ENCODE measurements at places on chromosomes 2 and 18.

DNA sequence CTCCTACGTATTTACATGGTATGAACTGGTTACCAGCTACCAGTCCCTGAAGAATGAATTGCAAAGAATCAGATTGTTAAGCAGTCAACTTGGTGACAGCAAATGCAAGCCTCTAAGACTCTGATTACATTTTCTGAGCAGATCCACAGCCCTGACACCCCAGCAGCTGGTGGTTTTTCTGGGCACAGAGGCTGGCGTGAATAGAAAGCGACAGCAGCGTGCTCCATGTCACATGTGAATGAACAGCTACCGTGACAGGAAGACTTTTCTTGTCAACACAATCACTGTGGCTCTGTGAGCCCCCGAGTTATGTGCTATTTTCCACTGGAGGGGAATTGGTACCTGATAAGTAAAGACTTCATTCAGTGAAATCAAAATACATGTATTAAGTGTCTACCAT is 93.2 kb upstream of the CBLN2 start:
- DNase-seq, result no peak

- DNase-seq, result no peak
These were observed 81.2 kb downstream of the NEDD4L start for GRCh38 chr18:58125183-58125582.

GRCh38 chr2:105796791-105797190 is 52.1 kb downstream of the NCK2 start:
- DNase-seq, result no peak

DNA sequence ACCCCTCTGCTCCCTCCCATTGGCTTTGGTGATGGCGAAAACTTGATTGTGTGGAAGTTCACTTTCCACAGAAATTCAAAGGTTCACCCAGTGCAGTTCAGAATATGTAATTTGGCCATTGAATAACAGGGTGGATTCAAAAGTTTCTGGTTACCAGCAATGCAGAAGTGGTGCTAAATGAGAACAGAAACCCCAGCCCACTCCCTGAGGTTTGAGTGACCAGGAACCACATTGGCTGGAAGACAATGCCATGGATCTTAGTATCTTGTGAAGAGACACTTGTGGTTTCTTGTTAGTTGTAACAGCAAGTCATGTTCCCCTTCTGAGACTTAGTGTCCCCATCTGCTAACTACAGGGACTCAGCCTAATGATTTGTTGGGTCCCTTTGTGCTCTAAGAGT is 49.8 kb downstream of the QPCT start:
- DNase-seq, result no peak

- DNase-seq, result no peak
These were observed 23.3 kb upstream of the MC5R start for GRCh38 chr18:13800505-13801259.

GRCh38 chr2:219398721-219399363 is 11.1 kb upstream of the DNPEP start:
- DNase-seq, result no peak

GRCh38 chr2:220687231-220687843 is 884.8 kb downstream of the EPHA4 start:
- peak; percentile 31 for DNase-seq

- DNase-seq, result no peak
These were observed 84.4 kb downstream of the TGOLN2 start for GRCh38 chr2:85243101-85244072.

DNA sequence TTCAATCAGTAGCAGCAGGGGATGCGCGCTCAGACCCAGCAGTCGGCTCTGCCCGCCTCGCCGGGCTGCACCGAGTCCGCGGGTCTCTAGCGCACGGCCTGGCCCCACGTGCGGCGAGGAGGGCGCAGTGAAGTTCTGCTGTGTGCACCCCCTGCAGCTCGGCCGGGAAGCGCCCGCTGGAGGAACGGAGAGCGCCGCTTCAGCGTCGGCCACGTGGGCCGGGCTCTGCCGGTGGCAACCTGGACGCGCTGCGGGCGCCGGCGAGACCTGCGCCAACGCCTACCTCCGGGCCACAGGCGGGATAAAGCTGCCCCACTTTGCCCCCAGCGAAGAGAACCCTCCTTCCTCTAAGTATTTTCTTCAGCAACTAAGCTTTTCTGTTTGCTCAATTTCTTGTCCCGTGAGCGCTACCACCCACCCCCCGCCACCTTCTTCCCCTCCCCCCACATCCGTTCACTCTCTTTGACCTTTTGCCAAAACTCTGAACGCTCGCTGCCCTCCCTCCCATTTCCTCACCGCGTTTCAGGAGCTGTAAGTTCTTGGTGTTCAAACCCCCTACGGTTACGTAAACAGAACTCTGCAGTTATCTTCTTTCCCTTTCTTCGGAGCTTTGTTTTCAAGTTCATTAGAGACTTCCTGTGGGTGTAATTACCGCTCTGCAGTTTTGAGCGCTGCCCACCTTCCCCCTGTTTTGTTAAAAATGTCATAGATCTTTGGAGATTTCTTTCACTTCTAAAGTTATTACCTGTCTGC is 42.6 kb upstream of the EDAR start:
- DNase-seq, result no peak
